Right renal cortex interstitium (tissue), 3 donors: ENCODE measurements at places on chromosomes 7 and 10.
A peak's percentile ranks its signal among the peaks of the same experiment; 100 is the strongest.

DNA sequence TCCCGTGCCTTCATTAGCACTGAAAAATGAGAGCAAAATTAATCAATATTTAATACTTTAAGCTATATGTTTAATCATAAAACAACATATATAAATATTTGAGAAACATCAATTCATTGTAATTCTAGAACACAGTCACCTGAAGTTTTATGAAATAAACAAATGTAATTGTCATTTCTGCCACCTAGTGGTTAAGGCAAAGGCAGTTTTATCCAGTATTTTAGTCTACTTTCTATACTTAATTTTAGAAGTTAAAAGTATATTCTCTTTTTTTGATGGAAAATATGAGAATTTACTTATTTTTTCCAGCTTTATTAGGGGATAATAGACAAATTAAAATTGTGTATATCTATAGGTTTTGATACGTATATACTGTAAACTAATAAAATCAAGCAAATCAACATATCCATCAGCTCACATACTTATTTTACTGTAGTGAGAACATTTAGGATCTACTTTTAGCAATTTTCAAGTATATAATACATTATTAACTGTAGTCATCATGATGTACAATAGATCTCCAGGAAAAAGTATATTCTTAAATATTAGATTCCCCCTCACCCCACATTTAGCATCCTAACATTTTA is 16.9 kb downstream of the PCGF6 start:
- DNase-seq = no peak

- DNase-seq = no peak
Observed at GRCh38 chr7:8065356-8065813, 96.8 kb downstream of the GLCCI1 start.

GRCh38 chr10:121822724-121823123 is 105.1 kb downstream of the ATE1 start:
- no peak for DNase-seq

DNA sequence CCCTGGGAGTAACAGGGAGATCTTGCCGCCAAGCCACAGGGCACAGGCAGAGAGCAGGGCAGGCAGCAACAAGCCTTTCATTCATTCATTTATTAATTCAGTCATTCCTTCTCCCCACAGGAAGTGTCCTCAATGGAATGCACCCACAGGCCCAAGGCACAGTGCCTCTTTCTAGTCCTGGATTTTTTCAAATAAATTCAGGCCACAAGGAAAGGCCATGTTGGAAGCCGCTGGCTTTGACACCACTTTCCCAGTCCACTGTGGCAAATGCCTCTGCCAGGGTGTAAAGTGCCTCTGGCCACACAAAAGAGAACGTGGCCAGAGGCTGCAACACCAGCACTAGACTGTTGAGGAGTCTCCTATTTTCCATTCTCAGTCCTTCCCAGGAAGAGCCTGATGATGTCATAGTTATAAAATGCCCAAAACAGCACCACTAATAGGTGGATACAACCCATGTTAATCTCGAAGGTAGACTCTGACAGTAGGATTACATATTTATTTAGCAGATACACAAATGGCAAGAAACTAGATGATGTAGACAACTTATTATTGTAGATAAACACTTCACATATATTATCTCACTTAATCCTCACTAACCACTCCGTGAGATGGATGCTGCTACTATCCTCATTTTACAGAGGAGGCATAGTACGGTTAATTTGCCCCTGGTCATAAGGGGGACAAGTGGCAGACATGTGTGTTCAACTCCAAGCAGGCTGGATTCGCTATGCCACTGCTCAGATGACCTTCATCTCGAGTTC is 5.5 kb downstream of the JAZF1 start:
- no peak for DNase-seq

GRCh38 chr10:66684581-66684980 is 241.3 kb upstream of the LRRTM3 start:
- DNase-seq = no peak

- no peak for DNase-seq
Observed at GRCh38 chr7:6182993-6183392, 89.4 kb downstream of the CYTH3 start.

- DNase-seq = no peak
Observed at GRCh38 chr7:130272381-130273080, 5.9 kb downstream of the CPA2 start.

DNA sequence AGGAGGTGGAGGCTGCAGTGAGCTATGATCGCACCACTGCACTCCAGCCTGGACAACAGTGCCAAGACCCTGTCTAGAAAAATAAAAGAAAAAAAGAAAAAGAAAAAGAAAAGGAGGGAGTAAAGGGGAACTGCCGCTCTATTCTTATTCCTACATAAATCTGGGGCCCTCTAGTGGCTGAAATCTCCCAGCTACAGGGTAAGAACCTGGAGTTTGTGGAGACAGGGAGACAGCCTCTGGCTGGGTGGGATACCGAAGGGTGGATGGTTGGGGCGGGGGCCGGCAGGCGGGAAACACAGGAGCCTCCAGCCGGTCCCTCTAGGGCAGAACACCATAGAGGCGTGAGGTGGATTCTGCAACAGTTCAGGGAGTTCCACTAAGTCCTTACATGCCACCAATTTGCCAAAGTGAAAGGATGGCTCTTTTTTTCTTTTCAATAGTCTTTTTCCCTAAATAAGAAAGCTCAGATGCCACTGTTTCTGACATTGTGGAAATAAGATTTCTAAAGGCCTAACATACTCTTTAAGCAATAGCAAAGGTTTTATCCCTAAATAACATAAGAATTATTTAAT is 117.3 kb downstream of the SVIL start:
- no peak for DNase-seq

GRCh38 chr10:103772096-103772845 is 83.1 kb downstream of the SH3PXD2A start:
- DNase-seq = peak; percentile 69

GRCh38 chr10:5904227-5904626 is 14.2 kb downstream of the FBH1 start:
- DNase-seq = no peak

DNA sequence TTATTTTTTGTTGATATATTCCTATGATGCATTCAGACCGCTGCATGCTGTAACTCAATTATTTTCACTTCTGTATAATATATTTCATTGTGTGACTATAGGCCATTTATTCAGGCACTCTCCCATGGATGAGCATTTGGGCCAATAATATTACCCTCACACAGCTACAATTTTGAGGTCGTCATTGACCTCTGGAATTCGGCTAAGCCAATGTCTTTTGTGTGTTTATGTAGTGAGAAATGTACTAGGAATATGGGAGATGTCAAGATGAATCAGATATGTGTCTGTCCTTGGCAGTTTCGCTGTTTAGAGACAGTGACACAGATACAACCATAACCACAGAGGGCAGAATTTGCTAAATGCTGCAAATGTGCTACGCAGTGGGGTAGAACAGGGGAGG is 474.2 kb downstream of the ADRA2A start:
- no peak for DNase-seq

- no peak for DNase-seq
Observed at GRCh38 chr7:117364339-117365080, 41.7 kb upstream of the WNT2 start.

GRCh38 chr7:127968547-127968946 is 62.7 kb downstream of the LRRC4 start:
- no peak for DNase-seq

DNA sequence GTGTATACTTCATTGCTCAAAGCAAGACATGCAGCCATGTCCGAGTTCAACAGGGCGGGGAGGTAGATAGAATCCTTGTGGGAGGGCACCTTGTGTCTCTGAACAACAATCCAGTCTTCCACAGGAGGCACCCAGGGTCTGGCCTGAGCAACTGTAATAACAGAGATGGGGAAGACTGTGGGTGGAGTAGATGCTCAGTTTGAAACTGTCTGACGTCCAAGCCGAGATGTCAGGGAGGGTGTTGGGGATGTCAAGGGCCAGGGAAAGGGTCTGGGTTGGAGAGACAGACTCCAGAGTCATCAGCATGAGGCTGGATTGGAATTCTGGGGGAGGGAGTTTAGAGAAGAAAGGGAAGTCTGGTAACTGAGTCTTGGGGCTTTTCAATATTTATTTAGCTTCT is 88.0 kb downstream of the FANK1 start:
- DNase-seq = no peak

- DNase-seq = no peak
Observed at GRCh38 chr10:21757185-21757901, 223.3 kb downstream of the MLLT10 start.

DNA sequence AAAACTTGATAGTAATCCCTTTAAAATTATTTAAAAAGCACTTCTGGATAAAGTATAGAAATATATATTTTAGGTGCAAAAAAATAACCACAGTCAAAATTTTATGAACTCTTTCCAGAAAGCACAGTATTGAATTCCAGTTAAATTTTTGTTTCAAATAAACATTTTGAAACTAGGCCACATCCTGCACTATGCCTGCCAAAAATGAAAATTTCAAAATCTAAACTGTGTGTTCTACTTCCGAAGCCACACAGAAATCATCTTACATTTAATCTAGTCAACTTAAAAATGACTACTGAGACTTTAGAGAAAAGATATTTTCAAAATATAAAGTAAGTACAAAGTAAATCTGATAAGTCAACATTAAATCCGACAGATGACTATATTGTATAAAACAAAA is 50.0 kb downstream of the MAGI2 start:
- no peak for DNase-seq

- DNase-seq = no peak
Observed at GRCh38 chr10:117596706-117597105, 54.2 kb downstream of the EMX2 start.

DNA sequence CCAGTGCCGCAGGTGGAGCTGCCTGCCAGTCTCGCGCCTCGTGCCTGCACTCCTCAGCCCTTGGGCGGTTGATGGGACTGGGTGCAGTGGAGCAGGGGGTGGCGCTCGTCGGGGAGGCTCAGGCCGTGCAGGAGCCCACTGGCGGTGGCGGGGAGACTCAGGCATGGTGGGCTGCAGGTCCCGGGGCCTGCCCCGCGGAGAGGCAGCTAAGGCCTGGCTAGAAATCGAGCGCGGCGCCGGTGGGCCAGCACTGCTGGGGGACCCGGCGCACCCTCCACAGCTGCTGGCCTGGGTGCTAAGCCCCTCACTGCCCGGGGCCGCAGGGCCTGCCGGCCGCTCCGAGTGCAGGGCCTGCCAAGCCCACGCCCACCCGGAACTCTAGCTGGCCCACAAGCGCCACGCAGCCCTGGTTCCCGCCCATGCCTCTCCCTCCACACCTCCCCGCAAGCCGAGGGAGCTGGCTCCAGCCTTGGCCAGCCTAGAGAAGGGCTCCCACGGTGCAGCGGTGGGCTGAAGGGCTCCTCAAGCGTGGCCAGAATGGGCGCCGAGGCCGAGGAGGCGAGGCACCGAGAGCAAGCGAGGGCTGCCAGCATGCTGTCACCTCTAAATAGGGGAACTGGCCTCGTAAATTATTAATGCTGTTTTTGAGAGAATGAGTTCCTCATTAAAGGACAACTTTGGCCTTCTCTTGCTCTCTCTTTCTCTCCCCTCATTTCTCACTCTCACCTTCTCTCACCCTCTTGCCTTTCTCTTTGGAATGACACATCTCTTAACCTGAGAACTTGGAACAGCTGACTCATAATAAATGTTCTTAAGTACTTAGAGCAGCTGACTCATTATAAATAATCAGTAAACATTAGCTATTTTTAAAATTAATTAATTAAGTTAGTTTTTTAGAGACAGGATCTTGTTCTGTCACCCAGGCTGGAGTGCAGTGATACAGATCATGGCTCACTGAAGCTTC is 4.9 kb downstream of the ACADSB start:
- no peak for DNase-seq

GRCh38 chr10:46236546-46236887 is 50.3 kb upstream of the ANTXRL start:
- DNase-seq = no peak

GRCh38 chr10:131658476-131659110 is 242.2 kb upstream of the PPP2R2D start:
- DNase-seq = no peak

GRCh38 chr7:105591522-105591921 is 10.2 kb upstream of the EFCAB10 start:
- no peak for DNase-seq

DNA sequence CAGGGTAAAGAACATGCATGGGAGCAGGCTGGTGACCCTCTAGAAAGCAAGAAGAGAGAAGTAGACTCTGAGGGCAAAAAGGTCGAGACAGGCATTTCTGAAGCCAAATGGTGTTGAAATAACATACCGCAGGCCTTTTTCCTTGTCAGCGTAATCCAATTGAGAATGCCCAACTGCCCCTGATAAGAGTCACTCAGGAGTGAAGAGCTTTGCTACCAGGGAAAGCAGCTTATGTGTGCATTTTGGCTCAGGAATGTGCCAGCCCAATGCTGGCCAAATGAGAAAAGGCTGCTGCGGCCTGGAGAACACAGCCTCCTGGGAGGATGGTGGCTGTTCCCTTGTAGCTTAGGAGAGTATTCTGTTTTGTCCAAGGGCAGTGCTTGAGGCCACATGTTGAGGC is 61.4 kb upstream of the NFKB2 start:
- no peak for DNase-seq

- DNase-seq = no peak
Observed at GRCh38 chr7:82194016-82194643, 249.4 kb downstream of the CACNA2D1 start.

GRCh38 chr7:66769833-66770512 is 29.4 kb downstream of the RABGEF1 start:
- no peak for DNase-seq

DNA sequence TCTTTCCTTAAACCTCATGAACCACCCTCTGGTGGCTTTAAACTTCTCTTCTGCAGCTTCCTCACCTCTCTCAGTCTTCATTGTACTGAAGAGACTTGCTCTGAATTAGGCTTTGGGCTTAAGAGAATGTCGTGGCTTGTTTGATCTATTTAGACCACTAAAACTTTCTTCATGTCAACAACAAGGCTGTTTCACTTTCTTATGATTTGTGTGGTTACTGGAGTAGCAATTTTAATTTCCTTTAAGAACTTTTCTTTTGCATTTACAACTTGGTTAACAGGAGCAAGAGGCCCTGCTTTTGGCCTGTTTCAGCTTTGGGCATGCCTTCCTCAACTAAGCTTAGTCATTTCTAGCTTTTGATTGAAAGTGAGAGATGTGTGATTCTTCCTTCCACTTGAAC is 38.1 kb upstream of the CDHR3 start:
- DNase-seq = no peak
